ENCODE measurements at places on chromosomes 2 and 18. TPM values are rescaled to one million over a fixed set of nuclear protein-coding genes. Genes with fewer than 3 reads are reported as not detected.

Gene NETO1
- not detected for total RNA-seq

- no peak for DNase-seq
These were observed 498.1 kb downstream of the SLC4A3 start for GRCh38 chr2:220125551-220125950.

- no peak for DNase-seq
These were observed 83.3 kb downstream of the SMIM21 start for GRCh38 chr18:75344161-75344560.

- no peak for DNase-seq
These were observed 237.8 kb downstream of the DCC start for GRCh38 chr18:52577795-52578194.

Data from activated T-cell treated with anti-CD3 and anti-CD28 coated beads, Interleukin-2, amount 50 U/mL, for 4 hours (primary cell).